ENCODE measurements at places on chromosomes 6 and 20. TPM values are rescaled to one million over a fixed set of nuclear protein-coding genes. Genes with fewer than 3 reads are reported as not detected.

DNA sequence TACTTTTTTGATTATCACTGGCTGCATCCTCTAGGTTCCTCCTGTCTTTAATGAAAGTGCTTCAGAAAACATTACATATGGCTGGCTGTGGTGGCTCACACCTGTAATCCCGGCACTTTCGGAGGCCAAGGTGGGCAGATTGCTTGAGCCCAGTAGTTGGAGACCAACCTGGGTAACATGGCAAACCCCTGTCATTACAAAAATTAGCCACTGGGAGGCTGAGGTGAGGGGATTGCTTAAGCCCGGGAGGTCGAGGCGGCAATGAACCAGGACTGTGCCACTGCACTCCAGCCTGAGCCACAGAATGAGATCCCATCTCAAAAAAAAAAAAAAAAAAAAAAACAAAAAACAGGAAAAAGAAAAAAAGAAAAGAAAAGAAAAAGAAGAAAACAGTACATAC, 35.3 kb downstream of the BEND3 start:
- DNase-seq = no peak

Gene LY6G5C
- 0.30 TPM for total RNA-seq

- no peak for DNase-seq
Observed at GRCh38 chr6:109958626-109959025, 19.5 kb upstream of the GPR6 start.

- DNase-seq = no peak
Observed at GRCh38 chr6:55643861-55644260, 64.9 kb upstream of the HMGCLL1 start.

- peak; percentile 78 for DNase-seq
Observed at GRCh38 chr6:26329763-26330511, 35.1 kb upstream of the BTN3A2 start.

Gene DDO
- total RNA-seq = 6.9 TPM

GRCh38 chr6:22101163-22101562, 195.7 kb downstream of the PRL start:
- DNase-seq = no peak

- DNase-seq = no peak
Observed at GRCh38 chr6:132466952-132467351, 46.0 kb downstream of the STX7 start.

Gene BPIFB4
- total RNA-seq = not detected

Gene PHACTR3
- not detected for total RNA-seq

Gene OXT
- not detected for total RNA-seq

DNA sequence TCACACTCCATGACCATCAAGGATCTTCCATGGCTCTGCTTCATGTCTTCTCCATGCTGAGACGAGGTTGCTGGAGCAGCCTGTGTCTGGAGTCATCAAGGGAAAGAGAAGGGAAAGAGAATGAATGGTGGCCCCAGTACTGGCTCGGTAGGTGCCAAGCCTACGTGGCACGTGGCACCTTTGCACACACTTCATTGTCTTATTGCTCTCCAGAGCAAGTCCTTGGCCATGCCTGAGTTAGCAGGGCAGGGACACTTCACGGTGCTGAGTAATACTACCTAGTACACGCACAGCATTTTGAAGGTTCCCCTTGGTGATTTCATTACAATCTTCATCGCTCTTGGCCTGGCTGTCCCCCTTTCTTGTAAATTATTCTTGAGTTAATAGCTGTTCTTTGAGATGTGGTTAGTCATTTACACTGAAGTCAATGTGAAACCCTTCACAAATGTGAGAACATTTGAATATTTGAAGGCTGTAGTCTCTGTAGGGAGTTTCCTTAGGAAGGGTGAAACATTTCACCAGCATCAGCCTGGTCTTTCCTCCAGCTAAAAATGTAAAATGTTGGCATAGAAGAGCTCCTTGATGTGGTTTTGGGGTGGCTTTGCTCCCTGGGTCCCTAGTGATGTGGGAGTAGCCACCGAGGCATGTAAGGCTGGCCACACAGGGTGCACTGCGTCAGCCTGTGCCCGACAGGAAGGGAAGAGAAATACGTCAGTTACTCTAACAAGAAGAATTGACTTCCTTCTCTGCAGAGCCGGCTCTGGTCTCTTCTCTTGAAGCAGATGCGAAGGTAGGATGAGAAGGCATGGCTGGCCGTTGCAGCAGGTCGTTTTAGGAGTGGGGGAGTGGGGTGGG, at the start of gene SYTL3:
SYTL3 (plus strand) TSS at position 766 of the 855 bp plus-strand sequence. CDS start 13,215 bp downstream, outside the sequence.
- peak; percentile 93 for DNase-seq

GRCh38 chr6:48933136-48933535, 529.9 kb downstream of the MMUT start:
- DNase-seq = no peak

DNA sequence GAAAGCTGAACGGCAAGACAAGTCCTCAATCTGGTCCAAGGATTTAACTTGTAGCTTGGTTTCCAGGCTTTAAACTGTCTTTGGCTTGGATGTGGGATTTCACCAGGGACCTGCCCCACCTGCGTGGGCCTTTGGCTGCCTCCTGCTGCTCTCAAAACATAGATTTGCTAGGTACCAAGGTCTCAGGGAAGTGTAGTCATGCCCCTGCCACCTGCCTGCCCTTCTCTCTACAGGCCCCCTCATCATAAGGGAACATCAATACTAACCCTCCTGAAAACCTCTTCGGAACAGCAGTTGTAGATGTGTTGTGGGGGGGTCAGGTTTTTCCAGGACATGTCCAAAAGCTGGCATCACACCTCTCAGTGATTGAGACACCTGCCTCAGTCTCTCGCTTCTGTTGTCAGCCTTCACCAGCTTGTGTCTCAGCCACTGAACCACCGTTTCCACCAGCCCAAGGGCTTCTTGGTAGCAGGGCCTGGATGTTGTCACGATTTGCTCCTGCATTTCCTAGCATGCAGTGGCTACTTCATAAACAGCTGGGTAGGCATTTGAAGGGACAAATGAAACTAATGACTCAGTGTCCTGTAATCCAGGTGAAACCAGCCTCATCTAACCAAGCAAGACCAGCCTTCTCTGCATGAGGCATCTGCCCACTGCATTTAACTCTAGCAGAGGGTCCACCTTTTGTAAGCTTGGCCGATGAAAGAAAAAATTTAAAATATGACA, 141.6 kb upstream of the THBS2 start:
- no peak for DNase-seq

DNA sequence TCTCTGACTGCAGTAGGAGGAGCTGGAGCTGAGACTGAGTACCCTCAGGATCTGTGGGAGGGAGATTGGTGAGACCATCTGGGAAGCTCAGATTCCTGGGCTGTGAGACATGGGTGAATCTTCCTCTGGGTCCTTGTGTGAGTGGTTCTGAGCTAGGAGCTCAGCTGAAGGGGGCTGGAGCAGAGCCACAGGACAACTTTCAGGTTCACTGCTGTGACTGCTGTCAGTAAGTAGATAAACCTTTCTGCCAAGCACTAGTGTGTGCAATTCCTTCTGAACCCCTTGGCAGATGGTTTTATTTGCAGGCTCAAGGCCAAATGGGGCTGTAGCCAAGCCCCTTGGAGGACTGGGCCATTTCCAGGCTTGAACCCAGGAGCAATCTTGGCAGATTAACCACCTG, 49.6 kb upstream of the SNAP91 start:
- no peak for DNase-seq

DNA sequence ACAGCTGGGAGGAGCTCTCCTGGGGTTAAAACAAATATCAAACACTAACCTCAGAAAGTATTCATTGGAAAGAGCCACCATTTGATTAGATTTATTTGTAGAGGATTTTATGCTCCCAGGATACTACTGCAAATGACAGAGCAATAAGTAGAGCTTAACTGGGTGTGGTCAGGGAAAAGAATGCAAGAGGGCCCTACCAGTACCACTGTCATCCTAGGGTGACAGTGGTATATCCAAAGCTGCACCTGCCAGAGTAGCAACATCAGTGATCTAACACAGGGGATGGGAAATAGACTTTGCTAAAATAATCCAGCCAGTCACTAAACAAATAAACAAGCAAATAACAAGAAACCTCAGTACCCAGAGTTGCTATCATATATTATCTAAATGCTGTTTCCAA, 29.7 kb downstream of the ERGIC3 start:
- no peak for DNase-seq

Gene PSMB8
- total RNA-seq = 267 TPM

Gene IRF4
- total RNA-seq = not detected

GRCh38 chr20:57783196-57783595, 73.4 kb upstream of the PMEPA1 start:
- no peak for DNase-seq

Gene MYL9
- total RNA-seq = not detected

Gene MOG
- total RNA-seq = not detected

- no peak for DNase-seq
Observed at GRCh38 chr6:135105710-135106109, 51.1 kb upstream of the HBS1L start.

DNA sequence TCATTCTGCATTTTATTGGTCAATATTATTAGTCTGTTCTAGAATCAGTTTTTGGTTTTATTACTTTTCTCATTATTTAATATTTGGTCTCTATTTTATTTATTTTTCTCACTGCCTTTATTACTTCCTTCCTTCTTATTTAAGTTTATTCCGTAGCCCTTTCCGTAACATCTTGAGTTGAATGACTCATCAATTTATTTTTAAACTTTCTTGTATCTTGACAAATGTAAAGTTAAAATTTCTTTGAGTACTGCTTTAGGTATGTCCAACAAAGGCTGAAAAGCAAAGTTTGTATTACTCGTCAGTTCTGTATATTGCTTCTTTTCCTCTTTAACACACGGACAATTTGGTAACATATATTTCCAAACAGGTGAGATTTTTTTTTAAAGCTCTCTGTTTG, 192.0 kb downstream of the CD109 start:
- DNase-seq = no peak

GRCh38 chr6:35027807-35028206, 113.3 kb downstream of the TCP11 start:
- no peak for DNase-seq

DNA sequence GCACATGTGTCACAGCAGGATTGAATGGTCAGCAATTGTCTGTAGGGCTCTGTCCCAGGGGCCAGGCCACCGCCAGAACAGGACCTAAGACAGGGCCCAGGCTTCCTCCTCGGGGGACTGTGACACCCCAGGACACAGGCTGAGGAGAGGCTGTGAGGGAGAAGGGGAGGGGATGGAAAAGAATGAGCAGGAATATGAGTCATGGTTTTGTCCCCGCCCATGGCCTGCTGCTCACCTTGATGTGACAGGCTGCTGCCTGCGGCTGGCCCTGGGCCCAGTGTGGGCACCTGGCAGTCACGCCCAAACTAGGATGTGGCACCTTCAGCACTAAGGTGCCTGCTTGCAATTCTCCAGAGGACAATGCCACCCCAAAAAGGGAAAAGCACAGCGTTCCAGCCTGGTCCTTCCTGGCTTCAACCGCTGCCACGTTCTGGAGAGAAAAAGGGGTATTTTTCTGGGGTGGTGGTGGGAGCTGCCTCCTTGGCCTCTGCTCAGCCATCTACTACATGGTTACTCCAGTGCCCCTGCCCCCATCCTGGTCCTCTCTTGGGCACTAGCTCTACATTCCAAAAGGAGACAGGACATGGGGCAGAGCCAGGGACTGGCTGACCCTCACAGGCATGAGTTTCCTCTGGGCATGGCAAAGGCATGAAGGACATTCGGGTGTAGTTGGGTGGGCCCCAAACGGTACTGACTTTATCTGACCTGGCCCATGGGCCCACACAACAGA, 93.4 kb downstream of the SLC22A23 start:
- peak; percentile 66 for DNase-seq

Gene HLA-DPB1
- not detected for total RNA-seq

- DNase-seq = peak; percentile 39
Observed at GRCh38 chr6:68238097-68238601, 396.9 kb upstream of the ADGRB3 start.

DNA sequence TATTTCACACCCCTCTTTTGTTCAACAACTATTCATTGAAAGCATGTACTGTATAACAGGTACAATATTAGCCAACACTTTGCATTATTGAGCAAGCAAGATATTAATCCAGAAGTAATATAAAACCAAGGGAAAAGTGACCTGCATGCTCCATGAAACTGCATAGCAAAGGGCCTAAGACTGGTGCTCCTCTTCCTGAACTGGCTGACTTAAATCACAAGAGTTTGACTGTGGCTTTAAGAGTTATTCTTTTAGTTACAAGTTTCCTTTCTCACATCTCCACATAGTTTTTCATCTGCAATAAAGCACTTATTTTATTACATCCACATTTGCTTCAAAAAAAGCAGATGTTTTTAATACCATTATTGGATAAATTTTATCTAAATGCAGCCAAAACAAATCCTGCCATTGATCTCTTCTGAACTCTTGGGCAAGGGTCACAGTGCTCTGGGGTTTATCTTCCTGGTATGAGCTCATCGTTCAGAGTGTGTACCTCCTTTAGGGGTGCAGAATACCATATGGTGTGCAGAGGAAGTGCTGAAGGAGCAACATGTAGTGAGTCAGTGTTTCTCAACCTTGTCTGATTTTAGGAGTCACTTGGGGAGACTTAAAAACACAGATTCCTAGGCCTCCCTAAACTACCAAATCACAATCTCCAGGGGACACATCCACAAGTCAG, 1225.9 kb upstream of the MAP3K7 start:
- DNase-seq = no peak

- DNase-seq = peak; percentile 93
Observed at GRCh38 chr6:29762781-29763214, 39.6 kb downstream of the HLA-F start.

Gene SIRPD
- total RNA-seq = not detected

GRCh38 chr6:130713144-130713543, 114.1 kb upstream of the SMLR1 start:
- no peak for DNase-seq

DNA sequence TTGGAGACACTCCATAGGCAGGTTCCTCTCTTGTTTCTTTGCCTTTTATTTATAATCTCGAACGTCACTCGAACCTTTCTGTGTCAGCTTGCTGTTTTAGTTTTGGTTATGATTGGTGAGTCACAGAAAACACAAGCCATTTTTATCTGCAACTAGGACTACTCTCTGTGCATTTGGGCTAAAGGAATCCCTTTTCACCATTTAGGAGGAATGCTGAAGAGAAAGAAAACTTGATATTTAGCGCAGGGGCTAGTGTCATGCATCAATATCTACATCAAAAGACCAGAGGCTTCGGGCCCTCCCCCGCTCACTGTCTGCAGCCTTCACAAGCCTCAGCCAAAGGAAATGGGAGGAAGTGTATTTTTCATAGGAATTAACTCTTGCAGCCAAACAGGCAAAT, 507.8 kb upstream of the CITED2 start:
- no peak for DNase-seq

GRCh38 chr6:105373481-105373880, 29.4 kb downstream of the PREP start:
- no peak for DNase-seq

- no peak for DNase-seq
Observed at GRCh38 chr6:108157981-108158525, 7.8 kb upstream of the NR2E1 start.

Gene CPXM1
- not detected for total RNA-seq

Gene FAM162B
- total RNA-seq = not detected

GRCh38 chr6:120774275-120774674, 560.0 kb downstream of the TBC1D32 start:
- no peak for DNase-seq

DNA sequence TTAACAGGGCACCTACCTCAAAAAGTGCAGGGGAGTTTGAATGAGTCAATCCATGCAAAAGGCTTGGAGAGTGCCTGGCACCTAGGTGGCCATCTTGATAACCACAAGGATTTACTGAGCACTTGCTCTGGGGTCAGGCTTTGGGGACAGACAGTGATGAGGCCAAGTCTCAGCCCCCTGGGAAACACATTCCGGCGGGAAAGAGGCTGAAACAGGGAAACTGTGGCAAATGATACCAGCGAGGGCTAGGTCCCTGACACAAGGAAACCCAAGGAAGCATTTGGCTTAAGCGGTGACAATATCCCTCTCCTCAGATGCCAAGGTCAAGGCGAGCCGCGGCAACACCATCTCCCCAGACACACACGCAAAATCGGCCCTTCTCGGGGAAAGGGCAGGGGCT, 527 bp upstream of the DOK5 start:
- DNase-seq = no peak
